ENCODE measurements at places on chromosomes 12 and 14.

GRCh38 chr12:110352401-110352800 is 51.1 kb downstream of the ANAPC7 start:
- DNase-seq = no peak

GRCh38 chr14:102320033-102320660 is 601 bp downstream of the ZNF839 start:
- peak; percentile 49 for DNase-seq

DNA sequence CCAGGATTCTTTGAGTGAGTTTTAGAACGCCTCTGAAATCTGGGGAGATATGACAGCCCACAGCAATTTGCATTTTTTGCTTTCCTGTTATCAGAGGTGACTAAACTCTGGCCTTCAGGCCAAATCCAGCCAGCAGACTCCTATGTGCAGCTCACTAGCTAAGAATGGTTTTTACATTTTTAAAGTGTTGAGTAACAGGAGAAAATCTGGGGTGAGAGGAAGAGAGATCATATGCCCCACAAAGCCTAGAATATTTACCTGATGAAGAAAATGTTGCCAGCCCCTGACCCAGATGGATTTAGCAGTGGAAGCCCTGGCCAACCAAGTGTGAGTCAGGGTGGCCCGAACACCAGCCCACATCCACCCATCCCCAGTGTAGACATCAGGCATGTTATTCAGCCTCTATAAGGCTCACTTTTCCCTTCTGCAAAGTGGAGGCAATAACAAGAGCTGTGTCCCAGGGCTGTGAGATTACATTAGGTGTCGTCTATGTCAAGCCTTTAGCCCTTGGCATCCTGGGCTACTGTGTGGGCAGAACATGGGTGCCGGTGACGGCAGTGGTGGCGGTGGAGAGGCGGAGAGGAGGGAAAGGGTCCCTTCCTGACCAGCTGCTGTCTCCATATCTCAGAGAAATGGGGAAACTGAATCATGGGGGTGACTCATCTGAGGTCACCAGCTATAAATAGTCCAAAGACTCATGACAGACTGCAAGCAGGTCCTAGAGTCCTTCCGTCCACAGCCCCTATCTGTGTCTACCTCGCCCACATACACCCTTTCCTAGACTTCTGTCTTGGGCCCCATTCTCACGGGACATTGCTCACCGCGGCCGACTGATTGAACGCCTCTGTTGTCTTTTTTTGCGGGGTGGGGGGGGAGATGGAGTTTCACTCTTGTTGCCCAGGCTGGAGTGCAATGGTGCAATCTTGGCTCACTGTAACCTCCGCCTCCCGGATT is 32.6 kb upstream of the CD9 start:
- peak; percentile 94 for DNase-seq

DNA sequence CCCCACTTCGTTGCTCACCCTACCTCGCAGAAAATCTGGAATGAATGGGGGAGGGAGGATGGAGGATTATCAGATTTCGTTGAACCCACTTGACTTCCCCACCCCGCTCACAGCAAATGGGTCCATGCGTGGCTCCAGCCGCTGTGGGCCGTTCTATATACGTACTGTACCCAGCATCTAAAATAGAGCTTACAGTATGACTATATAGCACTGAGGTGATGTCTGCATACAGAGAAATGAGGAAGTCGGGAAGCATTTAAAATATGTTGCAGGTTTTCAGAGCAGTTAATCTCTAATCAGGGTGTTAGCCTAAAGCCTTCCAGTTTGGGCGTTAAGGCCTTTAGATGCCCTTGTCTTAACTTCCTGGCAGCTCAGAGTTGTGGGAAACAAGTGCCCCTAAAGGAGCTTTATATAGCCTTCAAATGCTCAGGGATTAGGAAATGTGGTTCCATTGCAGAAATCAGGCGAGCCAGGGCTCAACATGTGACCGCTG is 1.4 kb downstream of the BICDL1 start:
- no peak for DNase-seq

- no peak for DNase-seq
Measured at GRCh38 chr12:27464220-27464554, 17.7 kb downstream of the SMCO2 start.

GRCh38 chr14:44778604-44779003 is 183.1 kb downstream of the KLHL28 start:
- DNase-seq = peak; percentile 45

- peak; percentile 25 for DNase-seq
Measured at GRCh38 chr12:96514328-96514727, 25.0 kb downstream of the CFAP54 start.

GRCh38 chr12:129727100-129727499 is 176.7 kb downstream of the TMEM132D start:
- DNase-seq = no peak

- DNase-seq = no peak
Measured at GRCh38 chr12:121738340-121738858, 25.8 kb downstream of the TMEM120B start.

DNA sequence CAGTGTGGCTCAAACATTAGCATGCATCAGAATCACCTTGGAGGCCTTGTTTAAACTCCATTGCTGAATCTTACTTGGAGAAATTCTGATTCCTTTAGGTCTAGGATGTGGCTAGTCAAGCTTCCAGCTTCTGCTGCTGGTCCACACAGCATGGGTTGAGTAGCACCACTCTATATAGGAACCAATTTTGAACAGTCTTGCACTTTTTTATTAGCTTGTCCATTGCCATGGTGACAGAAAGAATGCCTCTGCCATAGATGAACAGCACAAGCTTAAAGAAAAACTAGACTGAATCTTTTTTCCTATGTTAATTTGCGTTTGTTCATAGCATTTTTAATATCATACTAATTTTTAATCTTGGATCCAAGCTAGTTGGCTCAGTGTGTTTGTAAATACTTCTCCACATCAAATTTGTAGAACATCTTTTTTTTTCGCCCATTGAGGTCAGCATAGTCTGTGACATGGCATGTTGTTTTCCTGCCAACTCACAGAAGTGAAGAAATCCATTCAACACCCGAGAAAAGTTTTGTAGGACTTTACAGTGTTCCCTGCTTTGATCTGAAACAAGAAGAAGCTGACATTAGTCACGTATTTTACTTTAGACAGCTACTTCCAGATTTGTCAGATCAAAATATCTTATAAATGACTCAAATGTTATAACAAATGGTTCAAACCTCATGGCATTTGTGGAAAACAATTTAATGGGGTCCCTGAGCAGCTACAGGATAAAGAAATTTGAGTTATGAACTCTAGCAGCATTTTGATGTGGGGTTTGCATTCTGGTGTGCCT is 438.8 kb downstream of the EGLN3 start:
- DNase-seq = peak; percentile 73

- no peak for DNase-seq
Measured at GRCh38 chr12:110244829-110245228, 36.2 kb upstream of the ATP2A2 start.

DNA sequence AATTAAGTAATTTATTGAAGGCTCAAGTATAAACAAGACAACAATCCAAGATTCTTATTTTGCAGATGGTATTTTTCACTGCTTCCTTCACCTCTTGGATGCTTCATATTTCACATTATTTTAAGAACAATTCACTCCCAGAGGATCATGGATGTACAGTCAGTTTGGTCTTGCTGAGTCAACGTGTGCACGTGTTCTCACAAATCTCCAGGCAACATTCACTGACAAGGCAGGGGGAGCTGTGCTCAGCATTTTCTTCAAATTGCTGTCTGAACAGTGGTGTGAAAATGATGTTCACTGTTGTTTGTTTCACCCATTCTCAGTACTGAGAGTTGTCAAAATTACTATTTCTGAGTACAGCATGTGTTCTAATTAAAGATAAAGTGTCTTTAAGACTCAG is 118.3 kb upstream of the SLC38A4 start:
- DNase-seq = peak; percentile 59

DNA sequence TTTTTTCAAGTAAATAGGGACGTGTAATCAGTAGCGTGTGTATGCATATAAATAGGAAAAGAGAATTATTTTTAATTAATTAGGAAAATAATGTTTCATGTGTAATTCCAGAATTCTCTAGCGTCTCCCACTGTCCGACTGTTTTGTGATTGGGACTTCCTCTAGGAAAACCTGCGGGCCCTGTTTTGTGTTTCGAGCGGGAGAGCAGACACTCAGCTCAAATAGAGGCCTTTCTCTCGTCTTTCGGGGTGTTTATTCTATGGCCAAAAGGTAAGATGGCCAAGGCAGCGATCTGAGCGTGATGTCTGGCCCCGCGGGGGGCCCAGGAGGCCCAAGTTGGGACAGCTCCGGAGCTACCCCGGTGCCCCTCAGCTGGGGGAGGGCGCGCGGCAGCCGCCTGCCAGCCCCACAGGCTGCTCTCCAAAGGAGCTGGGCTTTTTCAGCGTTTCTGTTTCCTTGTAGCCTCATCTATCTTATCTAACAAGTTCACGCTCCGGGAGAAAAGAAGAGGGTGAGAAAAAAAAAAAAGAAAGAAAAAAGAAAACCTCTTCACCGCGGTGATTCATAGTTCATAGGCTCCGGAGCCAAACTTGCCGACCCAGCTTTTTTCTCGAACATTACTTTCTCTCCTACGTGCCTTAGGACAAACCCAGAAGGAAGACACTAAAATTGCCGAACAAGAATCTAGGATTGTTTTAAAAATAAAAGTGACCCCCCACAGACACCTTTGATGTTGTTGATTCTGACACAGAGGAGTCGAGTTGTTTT is 7.5 kb upstream of the FOXG1 start:
- DNase-seq = peak; percentile 53

- no peak for DNase-seq
Measured at GRCh38 chr14:68958553-68958952, 20.5 kb downstream of the ACTN1 start.

DNA sequence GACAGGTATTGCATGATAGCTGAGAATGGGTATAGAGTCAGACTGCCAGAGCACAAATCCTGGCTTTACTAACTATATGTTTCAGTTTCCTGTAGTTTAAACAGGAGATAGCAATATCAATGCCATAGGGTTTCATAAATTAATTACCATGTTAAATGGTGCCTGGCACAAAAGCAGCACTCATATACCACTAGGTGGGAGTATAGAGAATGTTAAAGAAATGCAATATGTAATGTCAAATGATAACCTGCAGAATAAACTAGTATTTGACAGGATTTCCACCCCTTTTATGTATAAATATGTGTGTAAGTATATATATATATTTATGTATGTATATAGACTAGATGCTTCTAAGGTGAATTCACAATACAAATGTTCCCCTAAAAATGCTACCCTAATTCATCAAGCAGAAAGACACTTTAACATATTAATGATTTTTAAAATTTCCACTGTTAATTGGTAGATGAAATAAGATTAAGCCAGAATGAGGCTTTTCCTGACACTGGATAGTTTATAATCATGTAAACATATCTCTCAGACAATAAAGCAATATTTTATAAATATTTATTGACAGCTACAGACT is 8.6 kb downstream of the WDR89 start:
- DNase-seq = peak; percentile 23

- DNase-seq = peak; percentile 14
Measured at GRCh38 chr14:103281496-103282231, 52.4 kb upstream of the EIF5 start.

DNA sequence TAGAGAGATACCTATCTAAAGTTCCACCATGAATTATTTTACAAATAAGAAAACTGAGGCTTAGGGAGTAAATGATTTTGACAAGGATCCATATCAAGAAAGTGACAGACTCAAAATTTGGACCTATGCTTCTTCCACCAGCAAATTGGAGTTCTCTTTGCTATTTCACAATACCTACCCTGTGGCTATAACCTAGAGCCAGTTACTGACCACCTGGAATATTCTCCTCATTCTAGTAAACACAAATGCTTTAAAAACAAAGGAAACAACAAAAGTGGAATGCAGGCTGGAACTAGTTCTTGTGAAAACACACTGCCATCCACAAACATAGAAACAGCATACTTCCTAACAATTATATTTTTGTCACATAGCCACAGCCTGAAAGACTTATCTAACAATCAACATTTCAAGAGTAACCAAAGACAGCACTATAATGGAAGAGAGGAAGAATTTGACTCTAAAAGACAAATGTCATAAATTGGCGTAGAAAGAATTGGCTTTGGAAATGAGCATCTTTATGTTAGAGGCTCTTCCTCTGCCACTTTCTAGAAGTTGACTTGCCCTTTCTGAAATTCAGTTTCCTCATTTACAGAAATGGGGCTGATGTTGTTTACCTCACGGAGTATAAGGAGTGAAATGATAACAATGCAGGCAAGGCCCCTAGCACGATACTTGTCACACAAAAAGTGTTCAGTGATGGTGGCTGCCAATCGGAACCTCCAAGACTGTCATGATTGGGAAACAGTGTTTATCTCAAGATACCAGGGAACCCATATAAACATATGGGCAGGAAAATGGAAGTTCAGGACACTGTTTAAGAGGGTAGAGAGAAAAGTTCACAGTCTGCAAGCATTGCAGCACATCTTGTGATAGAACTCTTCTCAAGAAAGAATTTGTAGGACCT is 138.6 kb upstream of the LGR5 start:
- DNase-seq = no peak

GRCh38 chr12:29241821-29242591 is 92.9 kb downstream of the FAR2 start:
- peak; percentile 59 for DNase-seq

DNA sequence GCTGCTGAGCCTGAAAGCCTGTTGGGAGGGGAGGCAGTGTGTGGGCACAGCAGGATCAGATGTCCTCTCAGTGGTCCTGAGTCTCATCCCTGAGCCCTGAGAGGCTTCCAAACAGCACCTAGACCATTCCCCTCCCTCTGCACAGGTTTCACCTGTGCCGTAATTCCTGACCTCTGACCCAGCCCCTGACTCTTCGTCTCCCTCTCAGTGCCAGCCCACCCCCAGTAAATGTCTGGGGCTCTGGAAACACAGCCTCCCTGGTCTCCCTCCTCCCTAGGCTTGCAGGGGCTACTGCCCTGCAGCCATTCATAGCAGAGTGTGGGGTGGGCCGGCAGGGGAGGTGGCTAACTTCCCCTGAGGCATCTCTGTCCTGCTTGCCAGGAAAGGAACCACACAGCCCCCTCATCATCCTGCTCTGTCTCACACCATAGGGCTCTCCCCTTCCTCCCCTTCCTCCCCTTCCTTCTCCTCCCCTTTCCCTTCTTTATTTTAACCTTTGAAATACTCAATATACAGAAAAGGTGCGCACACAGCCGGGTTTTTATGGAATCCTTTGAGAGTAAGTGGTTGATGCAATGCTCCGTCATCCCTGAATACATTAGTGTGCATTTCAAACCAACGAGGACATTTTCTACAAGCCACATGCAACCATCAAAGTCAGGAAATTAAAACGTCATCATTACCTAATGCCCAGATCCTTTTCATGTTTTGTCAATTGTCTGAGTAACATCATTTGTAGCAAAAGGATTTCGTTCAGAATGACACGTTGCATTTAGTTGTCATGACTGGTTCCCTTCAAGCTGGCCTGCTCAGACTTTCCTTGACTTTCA is 67.0 kb downstream of the PRMT8 start:
- no peak for DNase-seq

DNA sequence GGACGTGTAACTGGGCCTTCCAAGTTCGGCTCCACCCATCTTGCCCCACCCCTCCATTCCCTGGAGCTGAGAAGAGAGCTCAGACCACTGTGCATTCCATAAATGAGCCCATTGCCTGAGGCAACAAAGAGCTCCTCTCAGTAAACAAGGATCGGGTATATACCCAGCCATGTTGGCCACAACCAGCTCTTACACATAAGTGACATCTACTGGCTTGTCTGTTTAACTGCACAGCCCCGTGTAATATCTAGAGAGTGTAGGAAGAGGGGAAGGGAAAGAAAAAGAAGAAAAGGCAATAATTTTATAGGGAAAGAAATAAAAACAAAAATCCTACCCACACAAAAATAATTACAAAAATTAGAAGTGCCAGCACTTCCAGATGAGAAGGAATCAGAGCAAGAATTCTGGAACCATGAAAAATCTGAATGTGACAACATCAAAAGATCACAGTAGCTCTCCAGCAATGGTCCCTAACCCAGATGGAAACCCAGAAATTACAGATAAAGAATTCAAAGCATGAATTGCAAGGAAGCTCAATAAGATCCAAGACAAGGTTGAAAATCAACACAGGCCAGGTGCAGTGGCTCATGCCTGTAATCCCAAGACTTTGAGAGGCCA is 308.1 kb downstream of the RPAP3 start:
- DNase-seq = peak; percentile 72
